ENCODE measurements at places on chromosomes 2 and 18.

DNA sequence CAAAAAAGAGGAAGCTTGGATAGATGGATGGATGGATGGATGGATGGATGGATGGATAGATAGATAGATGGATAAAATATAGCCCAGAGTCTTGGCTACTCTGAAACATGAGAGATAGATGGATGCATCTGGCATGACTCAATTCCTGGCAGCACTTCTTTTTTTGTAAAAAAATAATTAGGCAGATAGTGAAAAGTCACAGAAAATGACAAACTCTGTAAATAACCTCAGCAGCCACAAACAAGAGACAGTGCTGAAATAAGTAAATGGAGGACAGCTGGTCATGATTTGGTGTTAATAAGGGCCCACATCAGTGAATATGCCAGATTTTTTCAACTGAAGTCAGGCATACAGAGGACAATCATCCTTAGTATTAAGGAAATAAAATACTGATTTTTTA is 585.0 kb upstream of the GCFC2 start:
- DNase-seq = no peak

- DNase-seq = no peak
Observed at GRCh38 chr2:54750040-54750439, 26.6 kb downstream of the EML6 start.

GRCh38 chr2:80947601-80948130 is 643.1 kb upstream of the LRRTM1 start:
- DNase-seq = no peak

- DNase-seq = peak; percentile 51
Observed at GRCh38 chr2:3738454-3738853, 35.1 kb downstream of the DCDC2C start.

- DNase-seq = peak; percentile 46
Observed at GRCh38 chr2:228094377-228094921, 87.0 kb downstream of the SPHKAP start.

DNA sequence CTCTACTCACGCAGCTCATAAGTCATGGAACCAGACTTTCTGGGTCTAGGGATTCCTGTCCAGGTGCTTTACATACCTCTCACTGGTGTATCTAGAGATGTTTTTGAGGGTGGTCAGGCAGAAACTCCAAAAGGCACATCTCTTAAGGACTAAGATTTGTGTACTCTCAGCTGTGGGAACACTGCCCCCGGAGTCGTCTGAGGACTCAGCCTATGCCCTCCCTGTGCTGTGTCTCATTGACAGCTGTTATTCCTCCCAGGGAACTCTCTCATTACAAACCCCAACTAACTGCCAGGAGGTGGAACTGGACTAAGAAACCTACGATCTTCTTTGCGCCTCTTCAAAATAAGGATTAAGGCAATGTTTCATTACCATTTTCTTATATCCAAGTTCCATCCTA is 293.9 kb upstream of the DLGAP1 start:
- DNase-seq = no peak

- DNase-seq = no peak
Observed at GRCh38 chr2:117557626-117558025, 256.9 kb upstream of the DDX18 start.

All from urothelium cell line (cell line).